ENCODE measurements at places on chromosomes 4 and X.

- DNase-seq = peak; percentile 20
These were observed 1.2 kb downstream of the PRPS1 start for GRCh38 chrX:107629540-107629909.

DNA sequence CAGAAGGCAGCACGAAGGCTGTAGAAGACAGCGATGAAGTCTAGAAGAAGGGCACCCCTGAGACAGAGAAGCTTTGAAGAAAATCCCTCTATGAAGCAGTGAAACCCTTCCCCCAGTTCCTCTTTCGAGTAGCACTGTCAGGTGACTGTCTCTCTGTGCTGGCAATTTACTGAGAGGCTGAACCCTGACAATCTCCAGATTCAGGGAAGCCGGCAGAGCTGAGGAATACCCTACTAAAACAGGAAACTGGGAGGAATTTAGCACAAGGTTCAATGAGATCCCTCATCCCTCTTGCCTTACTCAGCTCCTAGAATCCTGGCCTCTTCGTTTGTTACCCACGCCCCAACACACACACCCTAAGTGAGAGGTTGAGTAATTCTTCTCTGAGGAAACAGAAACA, 239.7 kb upstream of the NOCT start:
- DNase-seq = no peak

GRCh38 chr4:178976861-178977260, 1534.6 kb upstream of the AGA start:
- DNase-seq = no peak

- DNase-seq = no peak
These were observed 133.7 kb upstream of the IL1RAPL2 start for GRCh38 chrX:104432321-104432720.

DNA sequence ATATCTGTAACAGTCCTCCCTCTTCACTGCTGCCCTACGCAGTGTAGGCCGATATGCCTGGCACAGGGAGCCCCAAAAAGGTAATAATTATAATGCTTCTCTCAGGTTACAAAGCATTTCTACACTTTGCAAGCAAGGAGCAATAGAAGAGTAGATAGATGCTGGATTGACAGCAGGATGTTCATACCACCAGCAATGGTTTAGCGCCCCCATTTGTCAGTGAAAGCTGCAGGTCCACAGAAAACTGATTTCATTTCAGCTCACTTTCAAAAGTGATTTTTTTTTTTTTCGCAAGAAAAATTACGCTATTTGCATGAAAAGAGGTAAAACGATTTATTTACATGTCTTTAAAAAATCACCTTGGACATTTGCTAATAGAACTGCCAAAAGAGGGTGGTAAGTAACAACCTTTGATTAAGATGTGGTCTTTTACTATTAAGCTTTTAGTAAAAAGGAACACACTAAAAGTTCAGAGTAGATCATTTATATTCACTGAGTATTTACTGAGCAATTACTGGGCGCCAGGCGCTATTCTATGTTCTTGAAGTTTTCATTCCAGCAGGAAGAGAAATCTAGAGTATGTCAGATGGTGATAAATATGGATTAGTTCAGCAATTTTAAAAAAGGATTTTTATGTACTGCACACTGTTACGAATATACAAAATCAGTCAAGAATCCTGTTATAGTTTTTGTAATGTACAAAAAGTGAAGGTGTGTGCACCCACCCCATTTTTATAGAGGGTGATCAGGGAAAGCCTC, 34.4 kb downstream of the HPF1 start:
- DNase-seq = no peak

GRCh38 chr4:53076374-53076958, 214.3 kb downstream of the RASL11B start:
- no peak for DNase-seq

DNA sequence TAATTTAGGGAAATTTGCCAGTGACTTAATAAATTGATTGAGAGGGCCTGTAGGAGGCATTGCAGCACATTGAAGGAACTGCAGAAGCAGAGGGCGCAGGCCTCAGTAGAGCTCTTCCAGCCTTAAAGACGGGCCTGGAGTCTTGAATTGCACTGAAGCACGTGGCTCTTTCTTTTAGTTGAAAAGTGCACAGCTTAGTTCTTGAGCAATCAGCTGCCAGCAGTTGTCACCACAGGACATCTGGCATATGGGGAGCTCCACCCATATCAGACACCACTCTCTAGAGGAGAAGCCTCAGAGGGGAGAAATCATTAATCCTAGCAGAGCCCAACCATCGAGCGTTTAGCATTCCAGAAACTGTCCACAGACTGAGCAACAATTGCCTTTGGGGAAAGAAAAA, 16.0 kb upstream of the FGF16 start:
- no peak for DNase-seq

DNA sequence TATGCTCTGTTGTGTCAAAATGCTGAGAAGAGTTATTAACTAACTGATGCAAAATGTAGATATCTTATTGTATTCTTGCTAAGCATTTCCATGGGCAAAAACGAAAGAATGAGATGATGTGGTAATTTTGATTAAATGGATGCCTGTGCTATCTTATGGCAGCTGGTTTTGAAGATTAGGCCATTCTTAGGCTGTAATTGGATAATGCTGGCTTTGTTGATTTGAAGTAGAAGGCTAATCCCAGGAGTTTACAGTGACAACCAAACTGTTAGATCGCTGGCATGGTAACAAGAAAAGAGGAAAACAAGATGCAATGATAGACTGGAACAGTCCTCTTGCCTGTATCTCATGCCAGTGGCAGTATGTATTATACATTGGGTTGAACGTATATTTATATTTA, 74.1 kb upstream of the WDR44 start:
- DNase-seq = no peak

All from CD4-positive, alpha-beta T cell treated with Interleukin-12 subunit alpha and Interleukin-12 subunit beta, for 1 hour (primary cell).